AG10803 (cell line): ENCODE measurements at places on chromosomes 6 and 20.

DNA sequence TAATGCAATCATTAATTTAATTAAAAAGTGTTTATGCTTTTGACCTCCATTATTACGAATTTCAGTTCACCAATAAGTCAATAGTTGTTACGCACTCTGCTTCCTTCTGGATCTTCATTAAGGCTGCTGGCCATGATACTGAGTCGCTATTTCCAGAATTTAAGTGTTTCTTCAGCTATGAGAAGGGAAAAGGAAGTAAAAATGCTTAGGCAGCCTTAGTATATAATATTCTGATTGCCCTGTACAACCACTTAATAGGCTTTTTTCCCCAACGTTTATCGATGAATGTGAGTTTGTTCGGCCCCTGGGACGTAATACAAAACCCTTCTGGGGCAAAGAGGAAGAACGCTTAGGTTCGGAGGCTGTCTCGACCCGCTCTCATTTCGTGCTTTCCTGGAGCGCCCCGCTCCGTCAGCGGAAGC, 644 bp downstream of the OARD1 start:
- no peak for DNase-seq

GRCh38 chr6:163014736-163015135, 287.0 kb downstream of the PACRG start:
- peak; percentile 30 for DNase-seq

- no peak for DNase-seq
These were observed 14.9 kb upstream of the DDO start for GRCh38 chr6:110430236-110430635.

DNA sequence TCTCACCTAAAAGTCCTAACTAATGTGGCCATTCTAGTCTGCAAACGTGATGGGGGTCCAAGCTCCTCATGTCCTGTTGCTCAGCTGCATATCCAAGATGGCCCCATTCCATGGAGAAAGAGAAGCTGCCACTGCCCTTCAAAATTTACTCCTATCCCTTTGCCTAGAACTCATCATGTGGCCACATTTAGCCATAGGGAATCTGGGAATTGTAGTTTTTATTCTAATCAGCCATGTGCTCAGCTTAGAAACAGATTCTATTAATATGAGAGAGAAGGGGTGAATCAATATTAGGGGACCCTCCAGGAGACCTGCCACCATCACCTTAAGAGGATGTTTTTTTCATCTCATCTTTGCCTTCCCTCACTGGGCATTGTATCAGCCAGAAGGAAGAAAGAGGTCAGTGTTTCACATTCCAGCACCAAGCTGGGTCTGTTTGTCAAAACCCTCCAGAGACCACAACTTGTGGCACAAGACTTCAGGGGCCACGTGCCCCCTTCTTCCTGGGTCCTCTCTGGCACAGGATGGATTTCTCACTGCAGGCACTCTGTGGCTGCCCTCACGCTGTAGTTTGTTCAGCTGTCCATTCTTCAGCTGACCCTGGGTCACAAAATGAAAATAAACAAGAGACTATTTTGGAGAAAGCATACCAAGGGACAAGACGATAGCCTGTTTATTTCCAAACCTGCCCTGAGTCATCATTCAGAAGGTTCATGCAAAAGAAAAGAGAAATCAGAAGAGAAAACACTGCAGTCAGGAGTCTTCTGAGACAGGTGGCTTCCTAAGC, 172.0 kb downstream of the EYA2 start:
- DNase-seq: no peak

DNA sequence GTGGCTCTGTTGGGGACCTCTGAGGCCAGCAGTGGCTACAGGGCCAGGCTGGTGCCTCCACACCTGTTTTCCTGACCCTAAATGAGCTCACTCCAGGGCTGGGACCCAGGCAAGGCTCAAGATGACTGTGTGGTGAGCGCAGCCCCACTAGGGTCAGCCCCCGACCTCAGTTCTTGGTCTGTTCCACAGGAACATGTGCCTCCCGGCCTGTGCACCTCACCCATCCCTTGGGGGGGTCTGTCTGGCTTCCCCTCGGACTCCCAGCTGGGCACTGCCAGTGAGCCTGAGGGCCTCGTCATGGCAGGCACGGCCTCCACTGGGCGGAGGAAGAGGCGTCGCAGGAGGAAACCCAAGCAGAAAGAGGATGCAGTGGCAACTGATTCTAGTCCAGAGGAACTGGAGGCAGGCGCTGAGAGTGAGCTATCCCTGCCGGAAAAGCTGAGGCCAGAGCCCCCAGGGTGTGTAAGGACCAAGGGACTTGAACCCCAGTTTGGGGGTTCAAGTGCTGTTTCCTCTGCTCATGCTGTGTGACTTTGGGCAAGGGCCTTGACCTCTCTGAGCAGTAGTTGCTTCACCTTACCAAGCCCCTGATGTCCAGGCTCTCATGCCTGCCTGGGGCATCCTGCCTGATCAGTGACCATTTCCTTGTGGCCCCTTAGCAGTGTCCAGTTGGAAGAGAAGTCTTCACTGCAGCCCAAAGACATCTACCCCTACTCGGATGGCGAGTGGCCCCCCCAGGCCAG, 8.0 kb downstream of the LPIN3 start:
- DNase-seq: no peak

DNA sequence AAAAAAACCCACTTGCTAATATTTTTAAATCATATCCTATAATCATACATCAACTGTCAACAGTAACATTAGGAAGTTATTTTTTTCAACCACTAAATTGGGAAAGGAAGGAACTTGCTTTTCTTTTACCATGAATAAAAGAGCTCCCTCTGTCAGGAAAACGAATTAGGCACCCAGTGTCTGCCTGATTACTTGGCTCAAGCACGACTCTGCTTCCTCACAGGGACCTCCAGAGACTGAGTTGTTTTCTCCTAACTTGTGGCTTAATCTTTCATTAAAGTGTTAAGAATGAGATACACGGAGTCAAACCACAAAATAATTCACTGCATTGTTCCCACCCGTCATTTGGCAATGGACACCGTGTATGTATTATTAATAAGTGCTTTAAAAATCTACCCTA, 1405.1 kb upstream of the EYS start:
- no peak for DNase-seq

DNA sequence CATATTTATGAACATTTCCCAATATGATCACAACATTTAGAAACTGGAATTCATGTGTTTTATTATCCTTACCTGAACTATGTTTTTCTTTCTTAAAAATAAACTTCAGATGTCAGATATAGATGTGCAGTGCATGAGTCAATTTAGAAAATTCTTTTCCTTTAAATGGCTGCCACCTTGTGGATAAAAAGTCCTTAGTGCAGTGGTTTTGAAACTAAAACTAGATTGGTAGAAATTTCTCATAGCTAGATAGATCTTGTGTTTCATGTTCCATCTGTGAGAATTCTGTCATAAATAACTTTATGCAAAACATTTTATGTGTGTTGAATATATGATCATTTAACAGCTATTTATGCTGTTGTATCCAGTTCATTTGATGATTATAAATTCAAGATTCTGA, 134.9 kb downstream of the KLHL32 start:
- peak; percentile 45 for DNase-seq

GRCh38 chr6:165219629-165220028, 89.8 kb downstream of the C6orf118 start:
- no peak for DNase-seq

- DNase-seq: peak; percentile 78
These were observed 109.0 kb downstream of the RIN2 start for GRCh38 chr20:19867074-19867473.

DNA sequence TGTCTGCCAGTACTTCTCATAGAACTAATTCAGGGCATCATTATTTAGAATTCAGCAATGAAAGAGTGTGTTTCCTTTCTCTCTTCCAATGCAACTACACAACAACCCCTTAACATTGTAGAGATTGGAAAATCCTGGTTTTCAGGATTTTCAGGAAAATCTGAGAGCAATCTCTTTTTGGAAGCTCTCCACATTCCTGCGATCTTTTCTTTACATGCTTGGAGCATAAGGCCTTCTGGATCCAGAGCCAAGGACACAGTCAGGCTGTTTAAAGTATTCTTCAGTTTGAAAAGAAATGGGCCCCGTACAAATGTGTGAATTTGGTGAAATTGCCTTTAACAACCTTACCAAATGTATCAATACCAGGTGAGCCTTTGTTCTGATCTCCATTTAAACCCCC, 469.7 kb downstream of the PKHD1 start:
- no peak for DNase-seq

DNA sequence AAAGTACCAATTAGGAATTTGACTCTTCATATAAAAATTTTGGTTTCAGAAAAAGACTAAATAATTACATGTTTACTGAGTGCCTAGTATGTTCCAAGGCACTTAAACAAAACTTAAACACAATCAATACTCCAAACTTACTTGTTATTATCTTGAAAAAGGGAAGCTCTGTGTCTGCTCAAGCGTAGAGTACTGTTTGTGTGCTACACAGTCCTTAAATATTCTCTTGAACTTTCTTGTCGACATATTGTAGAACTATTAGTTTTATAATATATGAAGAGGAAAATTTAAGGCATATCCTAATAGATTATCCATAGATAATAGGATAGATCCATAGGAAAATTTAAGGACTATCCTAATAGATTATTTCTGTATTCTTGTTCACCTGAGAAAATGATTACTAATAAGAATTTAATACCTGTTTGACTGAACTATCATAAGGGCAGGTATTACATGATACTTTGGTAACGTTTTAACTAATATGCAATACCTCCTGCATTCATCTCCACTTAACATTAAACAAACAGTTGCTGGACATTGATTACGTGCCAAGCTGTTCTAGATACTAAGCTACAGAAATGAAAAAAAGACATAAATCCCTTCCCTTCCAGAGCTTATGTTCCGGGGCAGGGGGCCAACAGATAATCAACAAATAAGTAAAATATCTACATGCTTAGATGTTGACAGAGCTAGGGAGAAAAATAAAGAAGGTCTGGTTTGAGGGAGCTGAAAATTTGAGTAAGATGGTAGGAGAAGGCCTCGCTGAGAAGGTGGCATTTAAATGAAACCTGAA, 115.2 kb upstream of the BCLAF1 start:
- no peak for DNase-seq

- DNase-seq: no peak
These were observed 156.1 kb upstream of the LRFN2 start for GRCh38 chr6:40743226-40743625.

GRCh38 chr6:161279677-161280415, 6.0 kb upstream of the AGPAT4 start:
- no peak for DNase-seq

GRCh38 chr20:53914781-53915445, 155.5 kb downstream of the BCAS1 start:
- DNase-seq: no peak
